T-cell (primary cell): ENCODE measurements at places on chromosomes 11 and 22.

- H3K27ac ChIP-seq, result no peak overlapping the region
- no peak for DNase-seq
- H3K36me3 ChIP-seq, result no peaks in the 10 kb centered on the region
- H3K4me3 ChIP-seq, result no peak overlapping the region
- H3K4me1 ChIP-seq, result peaks cover 4% of the 10 kb centered on the region
Measured at GRCh38 chr11:8717876-8718753, 35.5 kb downstream of the RPL27A start.

DNA sequence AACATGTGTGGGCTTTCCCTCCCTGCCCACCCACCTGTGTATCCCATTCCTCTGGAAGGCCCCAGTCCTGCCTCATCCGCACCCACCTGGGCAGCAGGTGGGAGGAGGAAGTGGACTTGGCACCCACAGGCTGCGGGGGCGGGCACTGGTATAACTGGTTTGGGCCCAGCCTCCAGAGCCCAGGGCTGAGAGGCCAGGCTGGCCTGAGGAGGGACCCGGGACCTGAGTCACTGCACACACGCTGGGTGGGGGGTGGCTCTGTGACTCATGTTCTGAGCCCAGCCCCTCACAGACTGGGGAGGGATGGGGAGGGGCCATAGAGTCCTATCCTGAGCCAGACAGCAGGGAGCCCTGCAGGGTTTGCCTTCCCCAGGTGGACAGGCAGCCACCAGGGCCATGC lies 16.7 kb downstream of the PHLDA2 start:
- H3K4me1 ChIP-seq, result no peaks in the 10 kb centered on the region
- no peak for DNase-seq
- H3K4me3 ChIP-seq, result no peak overlapping the region
- no peak overlapping the region for H3K27ac ChIP-seq

DNA sequence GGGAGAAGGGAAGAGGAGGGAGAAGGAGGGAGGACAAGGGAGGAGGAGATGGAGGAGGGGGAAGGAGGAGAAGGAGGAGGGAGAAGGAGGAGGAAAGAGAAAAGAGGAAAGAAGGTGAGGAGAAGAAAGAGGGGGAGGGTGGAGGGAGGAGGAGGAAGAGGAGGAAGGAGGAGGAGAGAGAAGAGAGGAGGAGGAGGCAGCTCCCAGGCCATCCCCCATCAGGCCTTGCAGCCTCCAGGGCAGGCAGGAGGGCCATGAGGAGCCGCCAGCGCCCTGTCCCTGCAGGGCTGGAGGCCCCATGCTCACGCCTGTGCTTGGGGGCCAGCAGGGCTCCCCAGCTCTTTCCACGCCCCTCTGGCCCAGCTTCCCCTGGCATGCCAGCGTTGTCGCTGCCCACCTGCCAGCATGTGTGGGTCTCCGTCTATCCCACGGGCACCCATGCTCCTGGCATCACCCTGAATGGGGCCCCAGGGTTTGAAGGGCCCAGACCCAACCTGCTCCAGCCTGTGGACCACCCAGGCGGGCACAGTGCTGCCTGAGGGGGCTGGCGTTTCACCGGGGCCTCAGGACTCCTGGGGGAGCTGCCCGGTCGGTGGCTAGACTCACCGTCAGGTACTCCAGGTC lies 5.2 kb downstream of the TSPAN32 start:
- H3K36me3 ChIP-seq, result no peaks in the 10 kb centered on the region
- H3K4me3 ChIP-seq, result no peak overlapping the region
- H3K27ac ChIP-seq, result peak overlapping the region; percentile 86
- no peak for DNase-seq
- H3K27me3 ChIP-seq, result no peaks in the 10 kb centered on the region

DNA sequence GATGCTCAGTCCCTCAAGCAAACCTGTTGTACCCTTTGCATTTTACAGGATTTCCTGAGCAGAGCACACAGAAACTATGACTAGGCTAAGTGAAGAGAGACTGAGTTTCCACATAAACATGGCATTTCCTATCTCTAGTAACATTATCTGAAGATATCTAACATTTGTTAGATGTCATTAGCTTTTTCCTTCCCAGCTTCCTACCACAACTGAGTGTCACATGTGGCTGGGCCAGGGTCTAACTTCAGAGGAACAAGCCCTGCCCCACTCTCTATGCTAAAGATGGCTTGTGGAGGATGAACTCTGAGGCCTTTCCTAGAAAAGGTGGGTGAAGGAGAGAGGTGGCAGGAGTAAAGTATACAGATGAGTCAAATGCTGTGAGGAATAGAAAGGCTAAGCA lies 16.5 kb downstream of the C22orf42 start:
- no peak for DNase-seq
- H3K36me3 ChIP-seq, result no peaks in the 10 kb centered on the region
- no peak overlapping the region for H3K4me3 ChIP-seq
- H3K4me1 ChIP-seq, result peaks cover 18% of the 10 kb centered on the region
- no peaks in the 10 kb centered on the region for H3K27me3 ChIP-seq
- H3K27ac ChIP-seq, result no peak overlapping the region

DNA sequence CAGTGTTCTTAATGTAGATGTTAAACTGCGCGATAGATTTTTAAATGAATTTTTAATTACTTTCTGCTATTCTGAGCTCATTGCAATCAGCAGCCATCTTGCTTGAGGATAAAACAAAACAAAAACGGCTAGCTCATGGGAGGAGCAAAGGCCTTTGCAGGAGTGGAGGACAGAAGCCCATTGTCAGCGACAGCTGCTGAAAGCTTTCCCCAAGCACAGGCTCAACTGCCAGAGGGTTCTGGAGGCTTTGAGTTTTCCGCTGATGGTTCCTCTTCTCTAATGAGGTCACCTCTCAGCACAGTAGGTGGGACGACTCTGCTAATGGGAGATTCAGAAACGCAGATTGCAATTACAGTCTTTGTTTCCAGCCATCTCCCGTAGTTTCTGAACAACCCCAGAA lies 167.1 kb upstream of the TTC12 start:
- H3K36me3 ChIP-seq, result no peaks in the 10 kb centered on the region
- no peaks in the 10 kb centered on the region for H3K27me3 ChIP-seq
- no peak overlapping the region for H3K4me3 ChIP-seq
- no peak for DNase-seq

- H3K36me3 ChIP-seq, result no peaks in the 10 kb centered on the region
- DNase-seq, result no peak
- H3K4me3 ChIP-seq, result no peak overlapping the region
- H3K27ac ChIP-seq, result no peak overlapping the region
- no peaks in the 10 kb centered on the region for H3K27me3 ChIP-seq
Measured at GRCh38 chr11:70661761-70662501, 263.6 kb downstream of the CTTN start.

- H3K4me1 ChIP-seq, result no peaks in the 10 kb centered on the region
- H3K27me3 ChIP-seq, result no peaks in the 10 kb centered on the region
- H3K27ac ChIP-seq, result no peak overlapping the region
- DNase-seq, result no peak
Measured at GRCh38 chr22:29427176-29427760, 11.1 kb upstream of the RFPL1 start.

GRCh38 chr11:43987384-43988039 lies 45.1 kb downstream of the C11orf96 start:
- no peaks in the 10 kb centered on the region for H3K27me3 ChIP-seq
- H3K4me1 ChIP-seq, result no peaks in the 10 kb centered on the region

GRCh38 chr11:99065121-99065520 lies 44.4 kb downstream of the CNTN5 start:
- H3K4me3 ChIP-seq, result no peak overlapping the region
- no peaks in the 10 kb centered on the region for H3K36me3 ChIP-seq
- H3K4me1 ChIP-seq, result no peaks in the 10 kb centered on the region
- no peaks in the 10 kb centered on the region for H3K27me3 ChIP-seq
- H3K27ac ChIP-seq, result no peak overlapping the region
- no peak for DNase-seq

GRCh38 chr11:64139049-64139448 lies 26.9 kb downstream of the MACROD1 start:
- no peak overlapping the region for H3K4me3 ChIP-seq
- H3K4me1 ChIP-seq, result peaks cover 10% of the 10 kb centered on the region
- no peak overlapping the region for H3K27ac ChIP-seq
- H3K27me3 ChIP-seq, result no peaks in the 10 kb centered on the region
- H3K36me3 ChIP-seq, result no peaks in the 10 kb centered on the region

DNA sequence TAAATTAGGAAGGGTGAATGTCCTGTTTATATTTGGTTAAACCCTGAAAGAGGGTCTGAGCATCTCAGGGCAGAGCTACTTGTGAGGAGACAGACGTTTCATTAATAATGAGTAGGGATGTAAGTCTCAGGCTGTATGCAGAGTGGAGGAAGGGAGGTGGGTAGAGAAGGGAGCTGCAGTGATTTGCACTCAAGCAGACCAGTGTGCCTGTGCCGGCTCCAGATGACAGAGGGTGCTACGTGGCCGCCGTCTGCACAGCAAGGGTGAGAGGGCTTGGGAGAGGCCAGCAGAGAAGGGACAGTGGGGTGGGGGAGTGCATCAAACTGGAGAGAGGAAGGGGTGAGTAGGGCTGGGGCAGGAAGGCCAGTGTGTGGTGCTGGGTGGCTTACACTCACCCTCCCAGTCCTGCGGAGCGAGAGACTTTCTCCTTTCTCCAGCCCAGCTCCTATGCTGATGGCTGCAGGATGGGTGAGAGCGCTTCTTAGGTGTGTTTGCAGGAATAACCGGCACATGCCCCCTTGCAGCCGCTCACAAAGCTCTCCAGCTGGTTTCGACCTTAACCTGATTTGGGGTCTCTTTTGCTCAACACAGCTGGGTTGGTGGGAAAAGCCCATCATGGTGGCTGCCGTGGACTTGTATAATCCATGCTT lies 130.6 kb downstream of the ST3GAL4 start:
- no peak for DNase-seq
- H3K4me1 ChIP-seq, result no peaks in the 10 kb centered on the region
- no peak overlapping the region for H3K4me3 ChIP-seq
- H3K27me3 ChIP-seq, result no peaks in the 10 kb centered on the region
- no peak overlapping the region for H3K27ac ChIP-seq
- H3K36me3 ChIP-seq, result no peaks in the 10 kb centered on the region

DNA sequence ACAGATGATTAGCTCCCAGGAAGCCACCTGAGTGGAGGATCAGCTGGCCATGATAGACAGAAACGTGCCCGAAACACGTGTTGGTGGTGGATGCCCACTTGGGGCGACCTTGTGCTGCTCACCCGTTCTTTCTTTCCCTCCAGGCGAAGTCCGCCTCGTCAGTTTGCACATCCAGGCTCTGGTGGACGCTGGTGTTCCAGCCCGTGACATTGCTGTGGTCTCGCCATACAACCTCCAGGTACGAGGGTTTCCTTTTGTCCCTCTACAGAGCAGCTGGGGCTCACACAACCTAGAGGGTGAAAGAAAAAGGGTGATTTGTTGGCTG lies 30.6 kb downstream of the IGHMBP2 start:
- H3K27ac ChIP-seq, result no peak overlapping the region
- no peaks in the 10 kb centered on the region for H3K27me3 ChIP-seq
- no peaks in the 10 kb centered on the region for H3K4me1 ChIP-seq
- DNase-seq, result no peak
- H3K4me3 ChIP-seq, result no peak overlapping the region

DNA sequence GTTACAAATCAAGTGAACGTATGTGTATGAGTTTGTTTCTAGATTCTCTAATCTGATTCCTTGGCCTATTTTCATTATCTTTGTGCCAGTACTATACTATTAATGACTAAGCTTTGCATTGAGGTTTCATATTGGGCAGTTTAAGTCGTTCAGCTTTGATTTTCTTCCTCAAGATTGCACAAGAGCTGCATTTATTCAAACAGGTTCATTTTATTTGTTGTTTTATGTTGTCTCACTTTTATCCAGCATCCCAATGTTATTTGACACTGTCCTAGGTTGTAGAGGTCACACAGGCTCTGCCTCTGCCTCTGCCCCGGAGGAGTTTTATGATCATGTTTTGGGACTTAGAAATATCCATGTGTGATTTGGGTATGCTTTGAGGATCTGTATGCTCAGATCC lies 79.8 kb downstream of the TEAD1 start:
- H3K4me1 ChIP-seq, result no peaks in the 10 kb centered on the region
- no peak overlapping the region for H3K27ac ChIP-seq
- DNase-seq, result no peak
- H3K4me3 ChIP-seq, result no peak overlapping the region

- no peak overlapping the region for H3K4me3 ChIP-seq
- peaks cover 3% of the 10 kb centered on the region for H3K36me3 ChIP-seq
- no peak for DNase-seq
- H3K4me1 ChIP-seq, result no peaks in the 10 kb centered on the region
- H3K27me3 ChIP-seq, result no peaks in the 10 kb centered on the region
Measured at GRCh38 chr11:87326594-87326993, 288.9 kb downstream of the TMEM135 start.

- H3K27ac ChIP-seq, result no peak overlapping the region
- no peaks in the 10 kb centered on the region for H3K4me1 ChIP-seq
- H3K36me3 ChIP-seq, result no peaks in the 10 kb centered on the region
- DNase-seq, result no peak
- H3K27me3 ChIP-seq, result no peaks in the 10 kb centered on the region
- no peak overlapping the region for H3K4me3 ChIP-seq
Measured at GRCh38 chr11:88790182-88790581, 275.6 kb downstream of the GRM5 start.

DNA sequence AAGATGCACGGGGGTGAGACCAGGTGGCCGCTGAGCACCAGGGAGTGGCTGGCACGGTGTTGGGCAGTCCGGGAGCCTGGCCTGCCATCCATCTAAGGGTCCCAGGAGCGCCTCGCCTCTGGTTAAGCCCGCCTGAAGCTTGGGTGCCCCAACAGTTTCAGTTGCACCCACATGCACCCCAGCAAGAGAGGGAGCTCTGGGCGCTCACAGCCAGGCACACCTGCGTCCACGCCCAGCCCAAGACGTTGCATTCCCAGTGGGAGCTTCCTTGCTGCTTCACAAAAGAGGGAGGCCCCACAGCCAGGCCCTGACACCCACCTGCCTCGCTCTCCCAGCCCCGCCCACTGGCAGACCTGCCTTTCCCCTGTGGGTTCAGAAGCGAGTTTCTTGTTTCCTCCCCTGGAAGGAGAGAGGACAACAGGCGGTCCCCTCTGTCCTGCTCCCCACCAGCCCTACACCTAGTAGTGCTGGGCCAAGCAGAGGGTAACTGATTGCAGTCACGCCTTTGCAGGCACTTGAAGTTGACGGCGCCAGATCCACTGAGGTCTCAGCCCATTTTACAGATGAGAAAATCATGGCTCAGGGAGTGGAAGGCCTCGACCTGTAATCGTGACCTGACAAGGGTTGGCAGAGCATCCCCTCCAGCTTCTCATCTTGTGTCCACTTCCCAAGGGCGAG lies 35.4 kb downstream of the OSBPL5 start:
- no peak overlapping the region for H3K27ac ChIP-seq
- DNase-seq, result no peak
- no peak overlapping the region for H3K4me3 ChIP-seq
- H3K36me3 ChIP-seq, result peaks cover 7% of the 10 kb centered on the region
- H3K4me1 ChIP-seq, result peaks cover 29% of the 10 kb centered on the region

DNA sequence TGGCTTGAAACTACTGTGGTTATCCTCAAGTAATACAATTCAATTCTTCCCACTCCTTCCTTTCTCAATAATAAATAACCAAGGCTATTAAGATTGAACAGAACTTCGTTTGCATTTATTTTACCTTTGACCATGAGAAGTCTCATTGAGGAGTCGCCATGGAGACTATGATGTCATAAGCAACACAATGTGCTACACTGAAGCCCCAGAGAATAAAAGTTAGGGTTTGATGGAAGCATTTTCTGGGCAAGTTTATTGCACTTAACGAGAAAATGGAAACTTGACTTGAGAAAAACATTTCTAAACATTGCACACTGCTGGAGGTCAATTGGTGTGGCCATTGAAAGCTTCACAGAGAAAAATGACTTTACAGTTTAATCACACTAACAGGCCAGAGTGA lies 121.5 kb downstream of the FAM76B start:
- H3K27me3 ChIP-seq, result no peaks in the 10 kb centered on the region
- no peak for DNase-seq
- no peak overlapping the region for H3K27ac ChIP-seq
- H3K4me3 ChIP-seq, result no peak overlapping the region
- no peaks in the 10 kb centered on the region for H3K36me3 ChIP-seq
